Stimulated activated CD8-positive, alpha-beta memory T cell treated with anti-CD3 and anti-CD28 coated beads, Interleukin-4, amount 100 ng/mL, for 48 hours (primary cell): ENCODE measurements at places on chromosomes 2 and 18.

DNA sequence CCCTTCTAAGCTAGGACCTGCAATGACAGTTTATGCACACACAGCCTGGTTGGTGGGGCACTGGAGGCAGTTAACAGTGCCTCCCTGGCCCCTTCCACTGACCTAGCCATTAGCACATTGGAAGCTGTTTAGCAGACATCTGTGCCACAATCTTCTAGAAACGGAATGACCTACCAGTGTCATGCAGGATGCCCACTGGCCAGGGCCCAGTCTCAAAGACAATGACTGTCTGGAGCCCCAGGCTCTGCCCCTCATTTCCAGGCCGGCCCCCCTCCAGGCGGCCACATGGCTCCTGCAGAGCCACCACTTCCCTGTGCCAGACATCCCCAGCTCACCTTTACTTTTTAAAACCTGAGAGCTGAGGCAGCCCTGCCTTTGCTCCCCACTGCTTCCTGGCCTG lies 123.5 kb upstream of the CAPN13 start:
- no peak for DNase-seq

DNA sequence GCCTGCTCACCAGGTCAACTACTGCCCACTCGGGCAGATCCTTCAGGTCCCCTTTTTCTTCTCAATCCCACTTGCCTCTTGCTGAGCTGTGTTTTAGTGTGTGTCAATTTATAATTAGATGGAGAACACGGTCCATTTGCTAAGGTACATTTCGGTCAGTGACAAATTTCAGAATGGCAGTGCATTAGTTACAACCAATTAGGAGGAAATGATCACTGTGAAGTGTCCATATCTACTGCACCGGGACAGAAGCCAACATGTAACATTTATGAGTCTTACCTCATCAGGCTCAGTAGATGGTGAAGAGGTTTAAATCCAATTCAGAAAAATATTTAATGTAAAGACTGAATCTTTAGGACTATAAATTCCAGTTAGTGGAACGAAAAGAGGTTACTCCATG lies 47.7 kb downstream of the CMPK2 start:
- no peak for DNase-seq

GRCh38 chr2:66853585-66853984 lies 418.7 kb downstream of the MEIS1 start:
- DNase-seq = no peak

GRCh38 chr2:223389624-223390023 lies 212.5 kb downstream of the SCG2 start:
- DNase-seq = no peak

- DNase-seq = no peak
Observed at GRCh38 chr2:2577407-2577831, 246.3 kb upstream of the MYT1L start.

- no peak for DNase-seq
Observed at GRCh38 chr2:241598487-241598886, 38.5 kb downstream of the THAP4 start.

DNA sequence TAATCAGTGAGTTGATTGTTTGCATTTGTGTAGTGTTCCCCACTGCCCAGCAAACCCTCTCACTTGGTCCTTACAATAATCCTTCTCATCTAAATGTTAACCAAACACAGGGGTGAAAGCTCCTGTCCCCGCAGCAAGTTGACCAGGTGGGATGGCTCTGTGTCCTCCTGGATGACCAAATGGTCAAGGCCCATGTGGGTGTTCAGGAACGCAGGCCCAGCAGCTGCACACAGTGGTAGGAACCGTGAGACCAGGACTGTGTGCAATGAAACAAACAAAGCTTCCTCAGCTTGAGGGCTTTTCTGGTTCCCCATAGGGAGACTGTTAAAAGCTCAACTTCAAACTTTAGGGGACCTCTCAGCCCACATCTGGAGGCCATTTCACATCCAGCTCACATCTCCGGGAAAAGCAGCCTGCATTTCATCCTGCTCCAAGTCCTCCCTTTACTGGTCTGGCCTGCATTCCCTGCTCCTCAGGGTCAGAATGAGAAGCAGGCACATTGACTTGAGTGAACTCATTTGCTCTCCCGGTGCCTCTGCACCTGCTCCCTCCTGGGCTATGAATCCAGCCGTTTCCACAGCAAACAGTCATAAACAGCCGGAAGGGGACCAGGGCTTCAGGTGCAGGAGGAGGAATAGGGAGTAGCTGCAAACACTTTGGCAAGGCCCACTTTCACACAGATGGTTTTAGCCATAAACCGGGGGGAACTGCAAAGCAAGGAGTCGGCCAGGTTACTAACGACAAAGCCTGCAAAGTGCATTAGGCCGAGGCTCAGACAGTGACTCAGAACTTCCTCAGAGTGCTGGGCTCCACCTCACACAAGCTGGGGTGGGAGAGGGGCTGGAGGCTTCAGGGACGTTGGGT lies 144.7 kb downstream of the CAPN13 start:
- DNase-seq = peak; percentile 14

DNA sequence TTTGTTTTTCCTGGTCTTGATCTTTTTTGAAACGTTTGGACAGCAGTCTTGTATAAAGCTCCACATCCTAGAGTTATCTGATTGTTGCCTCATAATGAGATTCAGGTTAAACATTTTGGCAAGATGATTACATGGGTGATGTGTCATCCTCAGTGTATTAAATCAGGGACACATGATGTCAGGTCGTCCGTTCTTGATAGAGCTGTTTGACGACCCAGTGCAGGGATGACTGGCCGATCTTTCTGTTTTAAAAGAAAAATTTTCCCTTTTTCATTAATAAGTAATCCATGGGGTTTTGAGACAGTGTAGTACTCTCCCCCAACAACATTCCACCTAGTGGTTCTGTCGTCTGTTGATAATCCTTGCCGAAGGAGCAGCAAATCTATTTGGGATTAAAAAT lies 44.5 kb upstream of the SERPINB2 start:
- no peak for DNase-seq

DNA sequence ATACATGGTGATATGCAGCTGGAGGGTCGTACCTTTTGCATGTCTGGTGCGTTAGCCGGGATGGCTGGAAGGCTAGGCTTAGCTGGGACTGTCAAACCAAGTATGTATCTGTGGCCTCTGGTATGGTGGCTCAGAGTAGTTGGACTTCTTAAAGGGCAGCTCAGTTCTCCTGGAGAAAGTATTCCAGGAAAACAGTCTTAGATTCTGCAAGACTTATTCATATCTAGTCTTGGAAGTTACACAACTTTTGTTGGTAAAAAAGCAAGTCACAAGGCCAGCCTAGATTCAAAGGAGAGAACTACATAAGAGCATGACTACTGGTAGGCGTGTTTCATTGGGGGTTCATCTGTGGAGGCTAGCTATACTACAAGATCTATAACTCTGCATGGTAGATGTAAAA lies 45.5 kb downstream of the EML4 start:
- DNase-seq = no peak

DNA sequence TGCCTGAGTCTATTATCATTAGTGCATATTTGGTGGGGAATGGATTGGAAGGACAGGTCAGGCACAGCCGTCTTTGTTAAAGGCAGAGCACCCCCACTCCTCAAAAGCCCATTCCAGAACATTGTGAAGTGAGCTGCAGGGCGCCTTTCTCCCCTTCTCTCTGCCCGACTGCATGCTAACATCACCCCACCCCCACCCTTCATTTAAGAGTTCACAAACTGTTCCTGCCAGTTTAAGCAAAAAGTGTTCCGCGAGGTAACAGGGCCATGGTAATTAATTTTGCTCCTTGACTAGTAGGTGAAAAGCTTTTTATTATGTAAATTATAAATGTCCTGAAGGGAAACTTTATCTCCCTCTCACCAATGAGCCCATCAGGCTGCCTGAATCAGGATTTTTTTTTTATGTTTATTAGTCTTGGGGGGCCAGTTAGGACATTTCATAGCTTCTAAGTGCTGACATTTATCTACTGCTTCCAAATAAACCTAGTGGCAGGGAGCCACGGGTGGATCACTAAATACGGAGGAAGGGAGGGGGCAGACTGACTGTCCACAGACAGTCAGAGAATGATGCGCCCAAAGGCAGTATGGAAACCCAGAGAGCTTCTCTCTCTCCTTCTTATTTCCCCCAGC lies 99.4 kb downstream of the FTCDNL1 start:
- DNase-seq = no peak

- DNase-seq = no peak
Observed at GRCh38 chr2:28281739-28282138, 110.9 kb upstream of the FOSL2 start.

DNA sequence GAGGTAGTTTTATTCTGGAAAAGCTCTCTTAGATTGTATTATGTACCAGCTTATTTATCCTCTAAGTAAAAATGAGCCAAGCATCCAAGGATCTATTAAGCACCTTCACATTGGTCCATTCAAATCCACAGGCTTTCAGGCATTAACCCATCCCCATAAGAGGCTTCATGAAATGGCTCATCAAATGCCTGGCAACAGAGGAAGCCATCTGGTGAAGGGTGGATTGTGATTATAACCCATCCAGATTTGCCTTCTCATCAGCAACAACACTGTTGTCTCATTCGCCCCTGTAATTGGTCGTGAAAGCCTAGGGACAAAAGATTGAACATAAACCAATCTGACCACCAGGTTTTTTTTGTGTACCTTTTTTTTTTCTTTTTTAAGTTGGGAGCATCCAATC lies 134.3 kb upstream of the TACR1 start:
- no peak for DNase-seq

DNA sequence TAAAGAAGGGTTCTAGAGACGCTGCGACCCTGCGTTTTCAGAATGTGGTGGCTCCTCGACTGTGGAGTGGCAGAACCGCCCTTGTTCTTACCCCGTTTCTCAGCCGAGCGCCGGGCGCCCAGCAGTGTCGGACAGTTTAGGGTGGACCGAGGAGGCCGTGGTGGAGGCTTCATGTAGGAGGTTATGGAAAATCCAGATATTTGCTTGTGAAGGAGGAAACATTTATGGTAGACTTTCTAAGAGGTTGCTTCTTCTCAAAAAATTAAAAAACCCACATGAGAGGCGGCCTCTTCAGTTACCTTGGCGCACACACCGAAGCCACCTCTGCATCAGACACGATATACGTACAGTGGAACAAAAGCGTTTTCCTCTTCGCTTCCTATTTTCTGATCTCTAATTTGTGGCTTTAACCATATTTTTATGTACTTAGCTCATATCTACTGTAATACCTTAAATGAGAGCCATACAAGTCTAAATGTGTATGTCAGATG lies 120.8 kb downstream of the NFATC1 start:
- peak; percentile 42 for DNase-seq

DNA sequence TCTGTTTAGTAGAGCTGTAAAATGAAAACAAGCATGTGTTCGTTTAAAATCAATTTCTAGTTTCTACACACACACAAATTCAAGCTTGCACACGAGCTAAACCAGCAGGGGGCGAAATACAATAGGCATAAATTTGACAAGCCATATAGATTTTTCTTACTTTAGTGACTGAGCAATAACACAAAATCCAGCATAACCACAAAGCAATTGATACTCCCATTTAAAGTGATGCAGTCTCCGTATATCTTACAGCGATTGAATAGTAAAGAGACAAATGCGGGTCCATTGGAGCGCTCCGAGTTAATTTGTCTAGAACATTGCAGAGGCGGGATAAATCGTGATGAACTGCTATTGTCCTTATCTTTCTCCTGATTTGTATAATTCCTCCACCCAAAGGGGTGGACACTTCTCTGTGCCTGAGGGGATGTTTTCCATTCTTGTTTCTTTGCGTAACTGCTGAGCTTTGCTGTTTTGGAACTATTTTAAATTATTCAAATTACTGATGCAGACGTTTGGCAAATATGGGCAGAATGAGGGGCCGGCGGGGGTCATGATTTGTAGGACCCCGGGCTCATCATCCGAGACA lies 1.2 kb upstream of the AFTPH start:
- peak; percentile 78 for DNase-seq

DNA sequence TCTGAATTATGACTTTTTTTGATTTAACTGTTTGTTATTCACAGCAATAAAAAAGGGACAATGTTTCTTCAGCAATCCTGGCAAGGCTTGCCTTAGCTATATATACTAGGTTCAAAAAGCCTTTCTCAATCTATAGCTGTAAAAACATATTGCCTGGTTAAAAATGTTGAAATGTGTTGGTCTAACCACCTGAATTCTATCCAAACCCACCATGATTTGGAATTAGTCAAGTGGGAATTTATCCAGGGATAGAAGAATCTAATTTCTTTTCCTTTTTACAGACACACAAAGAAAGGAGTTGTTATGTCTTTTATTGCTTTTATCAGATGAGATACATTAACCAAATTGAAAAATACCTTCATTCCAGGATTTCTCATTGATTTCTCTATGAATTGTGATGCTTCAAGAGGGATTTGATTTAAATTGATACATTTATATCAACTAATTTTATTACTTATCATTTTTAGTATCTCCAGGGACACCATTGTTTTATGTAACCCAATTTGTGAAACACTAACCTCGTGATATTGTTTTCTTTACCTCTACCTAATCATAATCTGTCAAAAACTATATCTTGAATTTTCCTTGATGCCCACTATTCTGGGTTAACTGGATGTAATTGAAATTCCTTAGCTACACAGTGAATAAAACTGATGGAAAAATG lies 88.1 kb downstream of the LRP1B start:
- no peak for DNase-seq

DNA sequence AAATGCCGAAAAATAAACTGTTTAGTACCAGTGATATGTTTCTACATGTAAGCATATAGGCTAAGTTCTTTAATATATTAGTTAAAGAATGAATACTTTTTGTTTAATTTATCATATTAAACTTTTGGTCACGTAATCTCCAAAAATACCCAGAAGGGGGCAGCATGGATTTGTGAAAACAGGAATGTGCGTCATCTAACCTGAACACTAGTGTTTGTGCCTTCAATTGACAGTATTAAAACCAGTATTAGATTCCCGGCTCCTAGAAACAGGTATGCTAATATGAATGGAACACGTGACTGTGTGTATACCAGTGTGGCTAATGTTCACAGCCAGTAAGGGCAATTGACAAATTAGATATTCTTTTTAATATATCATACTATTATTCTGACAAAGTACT lies 51.8 kb downstream of the WDR7 start:
- DNase-seq = no peak

DNA sequence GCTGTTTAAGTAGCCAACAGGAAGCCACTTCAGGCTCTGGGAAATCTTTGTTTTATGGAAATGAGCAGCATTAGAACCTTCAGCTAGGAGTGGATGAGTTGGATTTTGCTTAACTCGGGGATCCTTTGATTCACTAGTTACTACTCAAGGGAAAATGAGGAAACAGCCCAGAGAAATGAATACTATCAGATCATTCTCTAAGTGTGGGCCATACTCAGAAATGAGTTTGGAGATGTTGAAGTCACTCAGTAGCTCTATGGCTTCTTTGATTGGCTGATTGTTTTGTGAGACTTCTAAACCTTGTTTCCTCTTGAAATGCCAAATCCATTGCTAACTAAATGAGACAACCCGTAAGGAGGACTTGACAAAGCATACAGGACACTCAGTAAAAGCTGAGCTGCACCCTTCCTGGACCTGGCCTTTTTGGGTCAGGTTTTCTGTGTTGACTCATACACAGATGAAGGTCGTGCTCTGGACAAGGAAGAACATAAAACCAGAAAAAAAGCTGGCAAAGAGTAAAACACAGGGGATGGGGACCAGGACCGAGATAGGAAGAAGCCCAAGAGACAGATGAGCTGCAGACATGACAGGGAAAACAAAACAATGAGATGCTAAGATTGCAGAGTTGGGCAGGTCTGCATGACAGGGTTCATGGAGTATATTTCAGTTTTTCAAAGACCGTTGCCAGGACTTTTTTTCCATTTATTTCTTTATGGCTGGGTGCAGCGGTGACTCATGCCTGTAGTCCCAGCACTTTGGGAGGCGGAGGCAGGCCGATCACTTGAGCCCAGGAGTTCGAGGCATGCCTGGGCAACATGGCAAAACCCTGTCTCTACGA lies 41.6 kb downstream of the INO80C start:
- no peak for DNase-seq
